Mesothelial cell of epicardium (in vitro differentiated cells): ENCODE measurements at places on chromosomes 2 and 18. TPM values are rescaled to one million over a fixed set of nuclear protein-coding genes. Genes with fewer than 3 reads are reported as not detected.

DNA sequence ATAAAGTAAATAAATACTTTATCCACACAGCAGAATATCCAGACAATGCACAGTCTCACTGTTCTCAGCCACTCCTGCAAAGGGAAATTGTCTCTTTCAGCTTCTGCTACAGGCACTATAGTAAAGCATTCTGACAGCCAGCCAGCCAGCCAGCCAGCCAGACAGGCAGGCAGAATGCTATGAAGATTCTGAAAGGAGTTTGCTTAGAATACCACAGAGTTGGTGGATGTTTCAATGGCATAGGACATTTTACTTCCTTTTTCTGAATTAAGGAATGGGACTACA is 116.1 kb upstream of the CYP26B1 start:
- H3K4me1 ChIP-seq = peaks cover 62% of the 10 kb centered on the region
- H3K27me3 ChIP-seq = no peaks in the 10 kb centered on the region
- H3K27ac ChIP-seq = peak overlapping the region; percentile 95
- H3K4me3 ChIP-seq = no peak overlapping the region
- DNase-seq = no peak

The C2orf92 gene
- 17.9 to 20.2 TPM (median 20.0 TPM) in 3 replicates for total RNA-seq

The GPR45 gene
- total RNA-seq = not detected in 3 replicates

DNA sequence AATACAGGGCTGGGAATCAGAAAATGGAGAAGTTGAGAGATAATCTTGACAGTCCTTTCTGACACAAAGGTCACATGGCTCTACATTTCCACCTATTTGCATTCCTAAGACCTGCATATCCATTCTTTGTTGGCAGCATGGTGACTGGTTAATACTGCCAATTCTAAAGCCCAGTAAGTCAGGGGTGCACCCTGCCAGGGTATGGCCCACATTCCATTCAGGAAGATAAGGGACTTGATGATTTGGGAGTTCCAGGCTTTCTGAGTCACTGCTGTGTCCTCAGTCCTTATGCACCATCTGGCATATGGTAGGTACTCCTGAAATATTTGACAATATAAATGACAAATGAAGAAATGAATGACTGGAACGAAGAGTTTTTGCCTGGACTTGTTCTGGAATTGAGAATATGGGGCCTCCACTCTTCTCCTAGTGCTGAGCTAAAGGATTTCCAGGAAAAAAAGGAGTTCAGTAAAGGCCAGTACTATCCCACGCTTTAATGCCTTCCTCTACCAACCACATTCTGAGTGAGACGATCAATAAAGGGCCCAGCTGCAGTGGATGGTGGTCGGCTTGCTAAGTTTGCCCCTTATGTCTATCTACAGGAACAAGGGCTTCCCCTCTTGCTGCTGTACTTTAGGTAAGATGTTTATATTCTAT is 31.7 kb upstream of the EIF2AK3 start:
- H3K4me1 ChIP-seq = peaks cover 17% of the 10 kb centered on the region
- H3K27ac ChIP-seq = peak overlapping the region; percentile 81
- no peak overlapping the region for H3K4me3 ChIP-seq
- H3K36me3 ChIP-seq = no peaks in the 10 kb centered on the region

The AQP12B gene
- total RNA-seq = not detected in 3 replicates

GRCh38 chr18:11654736-11655605 is 34.1 kb upstream of the GNAL start:
- DNase-seq = peak; percentile 85
- peak overlapping the region; percentile 57 for H3K4me3 ChIP-seq
- H3K36me3 ChIP-seq = no peaks in the 10 kb centered on the region
- H3K27me3 ChIP-seq = peaks cover 27% of the 10 kb centered on the region

- H3K27ac ChIP-seq = peak overlapping the region; percentile 8
- H3K4me3 ChIP-seq = no peak overlapping the region
- no peaks in the 10 kb centered on the region for H3K36me3 ChIP-seq
Measured at GRCh38 chr2:151730262-151730975, 3.9 kb downstream of the NEB start.
